ENCODE measurements at places on chromosomes 5 and 9. TPM values are rescaled to one million over a fixed set of nuclear protein-coding genes. Genes with fewer than 3 reads are reported as not detected.

The IFNE gene
- not detected for total RNA-seq

The FOXD4L6 gene
- total RNA-seq = not detected

The TRUB2 gene
- total RNA-seq = 35.9 TPM

The SMIM33 gene
- total RNA-seq = 0.53 TPM

The DMRTA1 gene
- not detected for total RNA-seq

The BARX1 gene
- total RNA-seq = 9.1 TPM

The COL5A1 gene
- 0.04 TPM for total RNA-seq

The RBM27 gene
- total RNA-seq = 27.3 TPM

The GPX8 gene
- not detected for total RNA-seq

The CCDC171 gene
- total RNA-seq = 4.1 TPM

The FIBCD1 gene
- not detected for total RNA-seq

The BASP1 gene
- 0.76 TPM for total RNA-seq

The SUSD1 gene
- 2.5 TPM for total RNA-seq

The ANKRD34B gene
- not detected for total RNA-seq

The ZBTB34 gene
- total RNA-seq = 15.9 TPM

The PDGFRB gene
- 0.64 TPM for total RNA-seq

The ZNF474 gene
- 0.12 TPM for total RNA-seq

The SEMA5A gene
- not detected for total RNA-seq

The ABCA1 gene
- 5.7 TPM for total RNA-seq

The NIM1K gene
- 0.14 TPM for total RNA-seq

The ANKRD31 gene
- 0.34 TPM for total RNA-seq
